ENCODE measurements at places on chromosomes 5 and 9.

- DNase-seq: no peak
Measured at GRCh38 chr9:419571-420171, 205.0 kb downstream of the DOCK8 start.

DNA sequence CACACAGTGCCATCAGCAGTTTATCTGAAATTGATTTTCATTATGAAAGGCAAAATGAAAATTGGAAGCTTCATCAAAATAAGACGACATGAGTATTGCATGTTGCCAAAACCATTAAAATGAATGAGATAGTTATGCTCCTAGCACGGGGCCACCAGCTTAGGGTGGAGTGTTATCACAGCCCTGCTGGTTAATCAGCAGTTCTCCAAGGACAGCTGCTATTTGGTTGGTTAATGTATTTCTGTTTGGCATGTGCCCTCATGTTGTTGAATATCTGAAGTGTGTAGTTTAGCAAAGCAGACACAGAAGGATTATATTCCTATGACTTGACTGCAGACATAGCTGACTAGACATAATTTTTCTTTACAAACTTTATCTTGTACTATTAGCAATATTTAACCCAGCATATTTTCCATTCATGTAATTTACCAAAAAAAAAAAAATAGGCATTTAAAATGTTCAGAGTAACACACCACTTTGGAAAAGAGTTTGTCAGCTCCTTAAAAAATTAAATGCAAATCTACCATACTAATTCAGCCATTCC, 98.6 kb upstream of the PIK3R1 start:
- DNase-seq: no peak

DNA sequence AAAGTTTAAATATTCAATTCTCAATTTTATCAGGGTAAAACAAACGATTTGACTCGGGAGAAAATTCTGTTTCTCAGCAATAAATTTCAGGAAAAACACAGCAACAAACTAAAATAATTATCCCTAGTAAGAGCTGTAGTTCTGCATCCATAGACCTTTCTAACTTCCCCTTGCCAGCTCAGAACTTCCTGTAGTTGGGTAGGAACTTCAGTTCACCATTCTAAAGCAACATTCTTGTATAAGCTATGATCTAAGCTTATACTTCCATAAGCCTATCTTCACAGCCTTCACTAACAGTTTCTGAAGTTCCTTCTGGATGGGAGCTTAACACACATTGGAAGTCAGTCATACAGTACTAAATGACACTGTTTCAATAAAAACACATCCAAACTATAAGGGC, 96.6 kb downstream of the UBAP2 start:
- no peak for DNase-seq

GRCh38 chr5:103037673-103038455, 82.1 kb downstream of the GIN1 start:
- no peak for DNase-seq

- no peak for DNase-seq
Measured at GRCh38 chr5:156354571-156354970, 27.6 kb downstream of the SGCD start.

GRCh38 chr5:137035480-137035878, 463.6 kb downstream of the SPOCK1 start:
- DNase-seq: no peak

GRCh38 chr5:15183520-15183919, 311.9 kb upstream of the ANKH start:
- DNase-seq: peak; percentile 5

DNA sequence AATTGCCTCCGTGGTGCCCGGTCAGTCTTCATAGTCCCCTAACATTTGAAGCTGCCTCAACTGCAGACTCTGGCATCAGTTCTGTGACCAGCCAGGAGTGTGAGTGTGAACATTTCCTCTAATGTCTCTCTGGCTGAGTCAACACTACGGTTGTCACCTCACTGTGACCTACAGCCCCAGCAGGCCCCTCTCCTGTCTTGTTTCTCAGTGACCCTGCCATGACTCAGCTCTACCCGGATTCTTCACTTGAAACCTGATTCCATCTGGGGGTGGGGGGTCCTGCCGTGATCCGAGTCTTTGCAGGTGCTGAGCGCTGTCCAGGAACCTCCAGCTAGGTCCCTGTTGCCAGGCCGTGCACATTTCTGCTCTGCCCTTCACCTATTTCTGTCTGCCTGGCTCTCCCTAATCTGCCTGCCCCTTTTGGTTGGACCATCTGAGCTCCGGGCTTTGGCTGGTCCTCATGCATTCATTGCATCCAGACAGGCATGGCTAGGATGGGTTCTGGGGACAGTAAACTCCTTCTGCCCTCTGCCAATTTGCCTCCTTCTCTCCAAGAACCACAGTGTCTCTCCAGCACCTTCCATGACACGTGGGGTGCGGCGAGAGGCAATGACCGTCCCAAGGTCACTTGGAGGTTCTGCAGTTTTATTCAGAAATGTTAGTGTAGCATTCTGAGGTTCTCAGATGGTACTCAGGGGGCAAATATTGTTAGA, 24.2 kb downstream of the STC2 start:
- DNase-seq: no peak

DNA sequence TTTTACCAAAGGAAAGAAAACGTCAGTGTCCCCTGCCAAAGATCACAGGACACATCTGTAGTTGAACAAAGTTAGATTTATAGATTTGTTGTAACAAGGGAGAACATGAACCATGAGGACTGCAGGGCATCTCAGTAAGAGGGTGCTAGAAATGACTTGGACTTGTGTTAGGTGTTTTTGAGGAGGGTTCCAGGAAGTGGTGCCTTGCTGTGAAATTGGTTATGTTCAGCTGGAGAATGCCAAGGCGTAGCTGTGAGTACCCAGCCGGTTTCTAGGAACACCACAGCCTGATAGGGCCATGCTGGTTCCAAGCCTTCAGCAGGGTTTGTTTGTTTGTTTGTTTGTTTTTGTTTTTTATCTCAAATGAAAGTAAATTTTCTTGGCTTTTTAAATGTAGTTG, 5.3 kb downstream of the SPEF2 start:
- no peak for DNase-seq

- no peak for DNase-seq
Measured at GRCh38 chr5:25713259-25713658, 1068.5 kb upstream of the CDH10 start.

DNA sequence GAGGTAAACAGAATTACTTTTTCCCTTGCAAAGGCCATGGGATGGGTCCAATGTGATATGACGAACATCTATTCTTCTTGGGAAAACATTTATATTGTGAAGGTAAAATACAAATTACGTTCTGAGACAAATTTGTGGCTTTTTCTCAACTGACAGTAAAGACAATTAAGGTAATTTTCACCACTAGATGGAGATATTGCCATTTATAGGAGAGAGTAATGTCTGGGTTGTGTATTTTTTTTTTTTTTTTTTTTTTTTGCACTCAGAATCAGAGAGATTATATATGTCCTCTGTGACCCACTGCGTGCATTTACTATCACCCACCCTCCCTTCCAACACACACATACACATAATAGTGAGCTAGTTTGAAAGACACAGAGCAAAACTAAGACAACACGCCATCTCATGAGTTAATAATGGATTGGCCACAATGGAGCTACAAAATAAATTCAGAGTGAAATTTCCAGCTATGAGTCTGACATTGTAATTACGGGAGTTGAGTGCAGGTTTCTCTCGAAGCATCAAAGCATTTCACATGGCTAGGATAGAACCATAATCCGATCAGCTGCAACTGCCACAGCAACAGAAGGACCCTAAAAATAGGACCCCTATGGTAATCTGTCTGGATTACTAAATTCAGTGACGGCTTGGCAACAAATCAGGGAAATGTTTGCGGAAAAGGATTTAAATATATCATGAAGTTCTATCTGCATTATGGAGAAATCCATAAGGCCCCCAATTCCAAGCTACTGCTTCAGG, 49.2 kb downstream of the ANXA1 start:
- DNase-seq: no peak

- DNase-seq: no peak
Measured at GRCh38 chr9:115985657-115986056, 167.9 kb upstream of the PAPPA start.

DNA sequence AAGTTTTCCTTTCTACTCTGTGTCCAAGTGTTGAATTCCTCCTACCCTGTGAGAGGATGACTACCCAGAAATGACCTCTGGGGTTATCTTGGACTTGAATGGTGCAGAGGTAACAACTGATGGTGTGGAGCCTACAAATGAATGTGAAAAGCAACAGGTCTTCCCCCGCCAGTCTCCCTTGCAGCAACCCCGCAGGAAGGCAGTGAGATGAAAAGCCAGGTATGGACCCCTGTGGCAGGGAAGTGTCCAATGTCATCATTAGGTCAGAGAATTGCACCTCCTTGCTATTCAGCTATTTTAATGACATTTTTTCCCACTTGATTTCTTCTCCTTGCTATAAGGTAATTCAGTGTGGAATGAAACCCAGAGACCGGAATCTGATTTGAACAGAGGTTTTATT, 58.5 kb downstream of the MAT2B start:
- DNase-seq: no peak

- DNase-seq: no peak
Measured at GRCh38 chr5:24389968-24390367, 254.8 kb downstream of the CDH10 start.

DNA sequence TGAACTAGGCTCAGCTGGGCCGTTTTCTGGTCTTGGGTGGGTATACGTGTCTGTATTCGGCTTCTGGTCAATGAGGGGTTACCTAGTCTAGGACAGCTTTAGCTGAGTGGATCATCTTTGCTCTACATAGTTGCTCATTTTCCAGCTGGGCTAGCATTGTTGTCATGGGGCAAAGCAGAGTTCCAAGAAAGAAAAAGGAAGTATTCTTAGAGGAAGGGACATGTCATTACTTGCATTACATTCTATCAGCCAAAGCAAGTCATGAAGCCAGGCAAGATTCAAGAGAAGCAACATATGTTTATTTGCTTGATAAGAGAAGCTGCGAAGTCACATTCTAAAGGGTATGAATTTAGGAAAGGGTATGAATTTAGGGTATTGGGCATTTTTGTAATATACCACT, 396.5 kb downstream of the ZNF608 start:
- DNase-seq: no peak

DNA sequence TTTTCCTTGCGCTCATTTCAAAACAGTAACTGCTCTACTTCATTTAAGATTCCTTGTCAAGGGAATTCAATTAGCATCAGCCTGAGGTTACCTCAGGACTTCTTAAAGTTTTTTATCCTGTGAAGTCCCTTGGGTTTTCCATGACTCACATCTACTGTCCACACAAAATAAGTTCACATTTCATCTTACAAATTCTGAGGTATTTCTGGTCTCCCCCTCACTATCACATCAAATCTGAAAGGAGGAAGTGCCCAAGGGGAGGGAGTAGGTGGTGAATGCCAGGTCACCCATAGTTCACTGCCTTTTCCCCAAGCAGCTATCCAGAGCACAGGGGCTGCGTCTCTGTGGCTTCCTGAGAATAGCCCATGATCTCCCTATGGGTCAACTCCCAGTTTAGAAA, 227.1 kb upstream of the NREP start:
- peak; percentile 49 for DNase-seq

DNA sequence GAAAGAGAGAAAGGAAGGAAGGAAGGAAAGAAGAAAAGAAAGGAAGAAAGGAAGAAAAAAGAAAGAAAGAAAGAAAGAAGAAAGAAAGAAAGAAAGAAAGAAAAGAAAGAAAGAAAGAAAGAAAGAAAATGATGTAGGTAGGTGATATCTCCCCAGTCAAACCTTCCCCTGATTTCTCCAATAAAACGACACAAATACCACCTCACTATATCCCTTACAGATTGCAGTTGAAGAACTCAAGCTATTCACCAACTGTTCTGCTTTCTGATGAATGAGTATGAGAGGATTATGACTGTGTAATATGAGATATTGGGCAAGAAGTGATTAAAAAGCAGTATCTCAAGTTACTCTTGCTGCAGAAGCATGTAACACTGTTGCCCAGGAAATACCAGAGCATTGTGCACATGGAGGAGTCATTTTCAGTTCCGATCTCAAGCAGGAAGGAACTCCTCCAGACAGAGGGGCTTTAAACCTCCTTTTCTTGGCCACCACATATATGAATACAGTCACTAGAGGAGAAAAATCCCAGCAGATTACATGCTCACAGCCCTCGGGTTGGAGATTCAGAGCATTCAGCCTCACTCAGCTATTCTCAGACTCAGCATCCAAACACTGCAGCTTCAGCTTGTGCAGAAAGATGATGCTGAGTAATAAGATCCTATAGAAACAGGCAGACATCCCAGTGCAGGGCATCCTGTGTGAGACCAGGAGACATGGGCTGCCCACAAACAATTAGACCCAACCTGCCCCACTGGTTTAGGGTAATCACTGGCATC, 61.4 kb downstream of the UGCG start:
- DNase-seq: peak; percentile 85

GRCh38 chr9:121672986-121673385, 21.6 kb downstream of the DAB2IP start:
- DNase-seq: no peak

- DNase-seq: peak; percentile 91
Measured at GRCh38 chr5:65190328-65191053, 291.2 kb downstream of the ADAMTS6 start.

- no peak for DNase-seq
Measured at GRCh38 chr5:103102234-103102633, 17.7 kb downstream of the GIN1 start.

- DNase-seq: no peak
Measured at GRCh38 chr5:162842727-162843126, 594.7 kb upstream of the CCNG1 start.

DNA sequence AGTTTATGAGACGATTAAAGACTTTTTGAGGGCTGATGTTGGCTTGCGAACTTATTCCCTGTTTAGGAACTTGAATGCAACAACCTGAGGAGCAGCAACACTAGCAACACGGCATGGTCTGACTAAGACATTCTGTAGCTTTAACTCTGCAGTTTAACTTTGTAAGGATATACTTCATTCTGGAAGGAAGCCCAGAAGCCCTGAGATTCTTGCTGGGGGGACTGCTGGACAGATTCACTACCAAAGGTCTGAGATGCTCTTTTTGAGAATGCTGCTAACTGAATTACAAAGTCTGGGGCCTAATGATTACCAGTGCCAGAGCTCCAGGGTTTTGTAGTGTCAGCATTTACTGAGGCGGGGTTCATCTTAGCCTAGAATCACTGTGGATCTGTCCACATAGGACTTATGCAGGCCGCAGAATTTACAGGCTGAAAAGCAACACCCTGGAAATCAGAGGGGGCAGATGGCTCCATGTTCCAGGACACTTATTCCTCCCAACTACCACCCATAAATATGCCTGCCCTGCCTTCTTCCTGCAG, 537.1 kb upstream of the CDH18 start:
- DNase-seq: no peak

GRCh38 chr5:92505145-92505544, 1075.9 kb downstream of the NR2F1-AS1 start:
- no peak for DNase-seq
